ENCODE measurements at places on chromosomes 3 and 15.

DNA sequence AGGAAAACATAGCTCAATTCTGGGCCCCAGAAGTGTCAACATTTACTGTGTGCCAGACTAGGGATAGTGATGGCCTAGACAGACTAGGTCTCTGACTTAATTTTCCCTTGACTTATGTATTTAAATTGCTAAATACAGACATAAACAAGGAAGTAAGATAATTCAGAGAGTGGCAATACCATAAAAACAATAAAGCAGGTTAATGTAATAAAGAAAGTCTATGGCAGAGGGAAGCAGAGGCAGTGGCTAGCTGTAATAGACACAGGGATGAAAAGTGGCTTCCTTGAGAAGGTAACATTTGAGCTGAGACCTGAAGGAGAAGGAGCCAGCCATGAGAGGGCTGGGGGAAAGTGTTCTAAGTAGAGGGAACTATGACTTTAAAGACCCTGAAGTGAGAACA is 95.7 kb downstream of the TNIK start:
- no peak for DNase-seq

DNA sequence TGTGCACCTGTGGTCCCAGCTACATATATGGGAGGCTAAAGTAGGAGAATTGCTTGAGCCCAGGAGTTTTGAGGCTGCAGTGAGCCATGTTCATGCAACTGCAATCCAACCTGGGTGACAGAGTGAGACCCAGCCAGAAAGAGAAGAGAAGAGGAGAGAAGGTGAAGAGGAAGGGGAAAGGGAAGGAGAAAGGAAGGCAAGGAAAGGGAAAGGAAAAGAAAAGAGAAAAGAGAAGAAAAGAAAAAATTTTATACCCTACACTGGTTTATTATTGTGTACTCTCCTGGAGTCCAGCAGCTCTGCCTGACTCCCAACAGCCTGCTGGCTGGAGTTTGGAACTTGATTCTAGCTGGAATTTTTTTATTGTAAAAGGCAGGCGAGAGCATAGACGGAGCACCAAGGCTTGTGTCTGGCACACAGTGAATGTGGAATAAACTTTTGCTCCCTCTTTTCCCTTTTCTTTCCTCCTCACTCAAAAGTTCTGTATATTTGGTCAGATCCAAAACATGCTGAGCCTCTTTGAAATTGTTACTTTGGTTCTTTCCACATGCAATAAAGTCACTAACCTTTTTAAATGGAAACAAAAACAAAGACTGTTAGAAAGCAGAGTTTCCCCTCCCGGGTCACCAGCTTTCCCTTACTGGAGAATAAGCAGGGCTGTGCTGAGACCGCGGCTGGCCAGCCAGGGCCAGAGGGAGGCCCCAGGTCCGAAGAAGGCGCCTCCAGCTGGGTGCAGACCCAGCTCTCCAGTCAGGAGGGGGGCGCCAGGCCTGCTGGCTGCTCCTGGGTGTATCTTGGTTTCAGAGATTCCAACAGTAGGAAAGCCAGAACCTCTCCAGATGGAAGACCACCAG is 9.9 kb downstream of the THSD4 start:
- no peak for DNase-seq

- DNase-seq = no peak
Measured at GRCh38 chr15:82548700-82549099, 8.4 kb upstream of the RPS17 start.

- DNase-seq = no peak
Measured at GRCh38 chr3:128683957-128684356, 33.3 kb upstream of the RPN1 start.

- DNase-seq = no peak
Measured at GRCh38 chr3:124878561-124879336, 8.4 kb downstream of the ITGB5 start.

GRCh38 chr15:27752691-27753090 is 346.4 kb downstream of the OCA2 start:
- DNase-seq = no peak

All from Karpas-422 (cell line).